ENCODE measurements at places on chromosomes 6 and 20. TPM values are rescaled to one million over a fixed set of nuclear protein-coding genes. Genes with fewer than 3 reads are reported as not detected.

The RRAGD gene
- total RNA-seq = 3.4 TPM

The TAP2 gene
- total RNA-seq = 43.1 TPM

The IP6K3 gene
- 0.13 TPM for total RNA-seq

The ZNF831 gene
- not detected for total RNA-seq

The PRR18 gene
- total RNA-seq = under 0.01 TPM

The DCDC2 gene
- under 0.01 TPM for total RNA-seq

The KCNQ2 gene
- not detected for total RNA-seq

The LPIN3 gene
- total RNA-seq = 10.0 TPM

The RPL7L1 gene
- 109 TPM for total RNA-seq

The GID8 gene
- 71.2 TPM for total RNA-seq

The TGM3 gene
- 11.8 TPM for total RNA-seq

The TM9SF4 gene
- 19.0 TPM for total RNA-seq

The F13A1 gene
- total RNA-seq = 0.13 TPM

The FOXC1 gene
- total RNA-seq = 3.5 TPM
